ENCODE measurements at places on chromosomes 5 and 9. TPM values are rescaled to one million over a fixed set of nuclear protein-coding genes. Genes with fewer than 3 reads are reported as not detected.

GRCh38 chr5:37717613-37718431 is 122.0 kb downstream of the GDNF start:
- DNase-seq = no peak

DNA sequence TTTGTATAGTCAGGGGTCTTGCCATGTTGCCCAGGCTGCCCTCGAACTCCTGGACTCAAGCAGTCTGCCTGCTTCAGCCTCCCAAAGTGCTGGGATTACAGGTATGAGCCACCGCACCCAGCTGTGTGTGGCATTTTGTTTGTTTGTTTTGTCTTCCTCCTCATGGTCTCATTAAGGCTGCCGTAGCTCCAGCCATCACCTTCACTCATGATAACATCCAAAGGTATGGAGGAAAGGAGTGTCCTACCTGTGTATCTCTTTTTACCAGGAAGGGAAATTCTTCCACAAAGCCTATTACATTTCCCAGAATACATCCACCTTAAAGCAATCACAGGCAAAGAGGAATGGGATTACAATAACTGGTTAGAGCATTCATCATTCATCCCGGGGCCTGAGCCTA is 27.2 kb downstream of the LSM11 start:
- DNase-seq = no peak

The SAXO1 gene
- 1.9 TPM for total RNA-seq

The TMC1 gene
- 0.34 TPM for total RNA-seq

The NDUFS6 gene
- 61.5 TPM for total RNA-seq

The TUSC1 gene
- 6.1 TPM for total RNA-seq

DNA sequence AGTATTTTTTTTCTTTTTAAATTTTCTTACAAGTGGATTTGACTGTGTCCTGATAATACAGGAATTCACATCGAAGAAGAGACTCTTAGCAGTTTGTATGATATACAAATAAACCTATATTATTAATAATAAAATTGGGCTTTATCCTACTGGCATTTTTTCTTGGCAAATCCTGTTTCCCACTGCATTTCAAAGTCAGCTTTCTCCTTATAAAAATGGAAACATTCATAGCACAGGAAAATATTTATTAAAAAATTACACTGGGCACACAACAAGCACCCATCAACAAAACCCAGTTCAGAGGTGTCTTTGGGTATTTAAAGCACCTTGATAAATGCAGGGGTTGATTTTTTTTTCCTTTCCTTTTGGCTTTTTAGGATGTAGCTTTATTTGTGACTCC is 200.9 kb downstream of the MEF2C start:
- no peak for DNase-seq

The TRIM32 gene
- total RNA-seq = 15.5 TPM

The C5 gene
- total RNA-seq = 0.39 TPM

DNA sequence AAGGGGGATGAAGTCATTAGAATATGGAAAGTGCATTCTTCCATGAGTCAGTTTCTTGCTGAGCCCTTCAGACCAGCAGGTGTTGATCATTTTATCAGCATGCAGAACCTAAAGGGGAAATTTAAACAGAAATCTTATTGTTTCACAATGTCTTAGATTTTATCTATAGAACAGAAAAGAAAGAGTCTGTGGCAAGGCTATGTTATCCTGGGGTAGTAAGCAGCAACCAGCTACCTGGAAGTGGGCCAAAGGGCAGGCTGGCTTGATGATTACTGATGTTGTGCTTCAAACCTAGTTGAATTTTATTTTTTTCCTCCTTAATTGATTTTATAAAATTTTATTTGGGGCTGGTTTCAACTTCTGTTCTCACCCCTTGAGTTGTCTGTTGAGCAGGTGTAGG is 101.5 kb downstream of the LRRC70 start:
- no peak for DNase-seq

GRCh38 chr5:59039296-59040023 is 456.6 kb downstream of the RAB3C start:
- DNase-seq = peak; percentile 92

The SPINK6 gene
- not detected for total RNA-seq

The GAPVD1 gene
- 48.3 TPM for total RNA-seq

The CTSV gene
- total RNA-seq = not detected

The SLC6A18 gene
- not detected for total RNA-seq

DNA sequence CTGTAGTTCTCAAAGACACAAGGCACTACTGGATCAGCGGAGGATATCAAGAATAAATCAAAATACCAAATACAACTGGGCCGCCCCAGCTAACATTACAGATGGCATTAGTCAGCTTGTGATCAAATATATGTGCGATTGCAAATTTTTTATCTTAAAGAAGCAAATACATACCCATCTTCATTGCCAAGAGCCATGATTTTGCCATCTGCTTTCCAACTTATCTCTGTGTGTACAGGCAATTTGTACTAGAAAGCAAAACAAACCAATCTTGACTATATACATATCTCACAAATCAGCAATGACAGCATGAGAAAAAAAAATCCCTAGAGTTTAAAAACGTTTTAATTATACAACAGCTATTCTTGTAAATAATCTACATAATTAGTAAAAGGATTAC is 20.3 kb downstream of the GEMIN5 start:
- DNase-seq = no peak

DNA sequence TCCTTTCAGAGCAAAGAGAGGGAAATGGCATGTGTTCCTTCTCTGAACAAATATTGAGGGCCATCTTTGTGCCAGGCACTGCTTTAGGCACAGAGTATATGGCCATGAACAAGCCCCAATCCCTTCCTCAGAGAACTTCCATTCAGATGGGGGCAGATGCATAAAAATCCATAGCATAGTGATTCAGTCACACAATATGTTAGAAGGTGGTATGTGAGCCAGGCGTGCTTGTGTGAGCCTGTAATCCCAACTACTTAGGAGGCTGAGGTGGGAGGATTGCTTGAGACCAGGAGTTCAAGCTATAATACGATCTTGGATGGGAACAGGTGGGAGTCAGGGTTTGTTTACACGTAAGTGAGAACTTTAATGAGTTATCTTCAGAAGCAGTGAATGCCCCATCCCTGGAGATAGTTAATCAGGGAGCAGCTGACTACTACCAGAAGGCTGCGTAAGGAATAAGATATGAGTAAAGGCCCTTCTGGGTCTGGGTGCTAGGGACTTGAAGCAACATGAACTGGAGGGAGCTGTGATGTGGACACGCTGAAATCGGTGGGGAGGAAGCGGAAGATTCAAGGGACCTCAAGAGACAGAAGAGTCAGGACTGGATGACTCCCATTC is 27.1 kb downstream of the NANS start:
- DNase-seq = no peak

The ATP10B gene
- total RNA-seq = not detected

DNA sequence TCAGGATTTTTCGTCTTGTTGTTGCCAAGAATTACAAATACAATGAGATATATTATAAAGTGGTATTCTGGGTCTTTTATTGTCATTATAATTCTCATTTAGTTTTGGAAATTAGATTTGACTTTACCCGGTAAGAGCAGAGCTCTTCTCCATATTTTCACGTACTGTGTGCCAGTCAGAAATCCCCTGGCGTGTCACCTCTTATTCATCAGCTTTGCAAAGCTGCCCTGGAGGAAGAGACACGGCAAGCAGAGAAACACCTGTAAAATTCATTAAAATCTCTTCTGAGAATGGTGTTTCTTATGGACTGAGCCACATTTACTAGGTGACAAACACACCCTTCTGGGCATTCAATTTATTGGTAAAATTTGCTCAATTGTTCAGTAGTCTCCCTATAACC is 440.4 kb downstream of the HINT1 start:
- no peak for DNase-seq

The IL5 gene
- total RNA-seq = not detected

GRCh38 chr5:140010798-140011197 is 32.3 kb downstream of the NRG2 start:
- no peak for DNase-seq

The FCHO2 gene
- 18.0 TPM for total RNA-seq

GRCh38 chr5:57955511-57955910 is 472.9 kb upstream of the ACTBL2 start:
- DNase-seq = no peak

- no peak for DNase-seq
Observed at GRCh38 chr5:135999406-136000139, 29.2 kb upstream of the TGFBI start.

The ENG gene
- 70.0 TPM for total RNA-seq

DNA sequence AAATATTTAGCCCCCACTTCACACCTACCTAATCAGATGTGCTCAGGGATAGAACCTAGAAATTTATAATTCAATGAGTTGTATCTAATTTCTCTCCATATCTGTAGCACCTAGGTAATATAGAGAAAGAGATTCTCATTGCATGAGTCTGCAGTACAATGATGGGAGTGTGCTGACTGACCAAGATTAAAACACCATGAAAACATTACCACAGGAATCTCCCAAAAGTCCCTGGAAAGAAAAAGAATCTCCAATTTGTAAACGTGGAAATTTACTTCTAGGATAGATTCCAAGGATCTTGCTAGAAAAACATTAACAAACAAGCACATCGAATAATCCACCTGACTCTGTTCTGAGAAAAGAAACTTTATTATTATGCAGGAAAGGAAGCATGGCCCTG is 45.0 kb upstream of the DMRTA1 start:
- DNase-seq = no peak

The LCN12 gene
- 0.38 TPM for total RNA-seq

The TMEM252 gene
- total RNA-seq = not detected

The ENTPD8 gene
- total RNA-seq = not detected

The HIGD2A gene
- total RNA-seq = 211 TPM

GRCh38 chr5:155460501-155460931 is 447.0 kb downstream of the KIF4B start:
- no peak for DNase-seq

DNA sequence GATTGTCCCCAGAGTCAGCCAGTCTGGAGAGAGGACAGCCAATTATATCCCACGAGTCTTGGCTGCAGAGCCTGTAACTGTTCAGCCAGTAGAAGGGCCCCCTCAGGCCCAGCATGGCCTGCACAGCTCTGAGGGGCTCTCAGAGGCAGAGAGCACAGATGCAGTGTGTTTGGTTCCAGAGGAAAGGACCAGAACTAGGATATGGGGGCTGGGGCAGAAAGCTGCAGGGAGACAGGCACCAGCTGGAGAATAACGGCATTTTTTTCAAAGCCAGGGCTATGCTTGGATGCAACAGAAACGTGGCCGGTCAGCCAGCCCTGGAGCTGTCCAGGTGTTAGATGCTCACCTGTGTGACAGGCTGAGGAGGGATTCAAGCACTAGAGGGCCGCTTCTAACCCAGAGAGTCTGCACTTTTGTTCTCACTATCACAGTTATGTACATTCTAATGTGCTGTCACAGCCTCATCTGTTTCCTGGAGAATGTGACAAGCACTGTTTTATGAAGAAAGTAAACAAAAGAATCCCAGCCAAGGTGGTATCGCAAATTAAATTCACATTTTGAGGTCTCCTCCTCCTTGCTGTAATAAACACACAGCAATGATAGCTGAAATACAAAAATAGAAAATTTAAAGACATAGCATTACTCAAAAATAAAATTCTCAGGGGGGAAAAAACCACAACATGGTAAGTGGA is 96.5 kb downstream of the GABBR2 start:
- DNase-seq = no peak

DNA sequence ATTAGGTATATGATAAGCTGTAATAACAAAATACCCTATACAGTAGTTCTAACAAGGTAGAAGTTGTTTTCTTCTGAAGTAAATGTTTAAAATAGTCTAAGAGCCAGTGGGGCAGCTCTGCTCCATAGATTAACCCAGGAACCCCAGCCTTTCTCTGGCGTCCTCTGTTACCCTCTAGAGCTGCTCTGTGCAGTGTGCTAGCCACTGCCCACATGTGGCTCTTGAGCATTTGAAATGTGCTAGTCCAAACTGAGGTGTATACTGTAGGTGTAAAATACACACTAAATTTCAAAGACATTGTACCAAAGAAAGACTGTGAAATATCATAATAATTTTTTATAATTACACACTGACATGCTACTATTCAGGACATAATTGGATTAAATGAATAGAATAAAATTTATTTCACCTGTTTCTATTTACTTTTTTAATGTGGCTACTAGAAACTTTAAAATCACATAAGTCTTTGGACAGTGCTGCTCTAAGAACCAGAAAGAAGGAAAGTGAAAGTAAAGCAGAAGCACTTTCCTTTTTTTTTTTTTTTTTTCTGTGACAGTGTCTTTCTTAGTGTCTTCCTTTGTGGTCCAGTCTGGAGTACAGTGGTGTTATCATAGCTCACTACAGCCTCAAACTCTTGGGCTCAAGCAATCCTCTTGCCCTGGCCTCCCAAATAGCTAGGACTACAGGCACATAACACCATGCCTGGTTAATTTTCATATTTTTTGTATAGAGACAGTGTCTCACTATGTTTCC is 39.3 kb downstream of the RAI14 start:
- no peak for DNase-seq

DNA sequence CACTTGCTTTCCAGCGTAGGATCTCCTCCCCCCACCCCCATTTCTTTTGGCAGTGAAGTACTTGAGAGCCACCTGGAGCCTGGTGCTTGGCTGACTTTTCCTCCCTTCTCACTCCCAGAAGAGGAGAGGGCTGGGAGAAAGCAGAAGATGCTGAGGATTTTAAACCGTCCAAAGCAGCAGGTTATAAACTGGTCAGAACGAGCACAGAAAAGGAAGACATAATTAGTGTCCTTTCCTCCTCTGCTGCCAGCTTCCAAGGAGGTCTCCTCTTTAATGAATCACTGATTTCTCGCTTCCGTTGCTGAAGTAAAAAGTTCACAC is 563 bp upstream of the FGF10 start:
- DNase-seq = no peak

DNA sequence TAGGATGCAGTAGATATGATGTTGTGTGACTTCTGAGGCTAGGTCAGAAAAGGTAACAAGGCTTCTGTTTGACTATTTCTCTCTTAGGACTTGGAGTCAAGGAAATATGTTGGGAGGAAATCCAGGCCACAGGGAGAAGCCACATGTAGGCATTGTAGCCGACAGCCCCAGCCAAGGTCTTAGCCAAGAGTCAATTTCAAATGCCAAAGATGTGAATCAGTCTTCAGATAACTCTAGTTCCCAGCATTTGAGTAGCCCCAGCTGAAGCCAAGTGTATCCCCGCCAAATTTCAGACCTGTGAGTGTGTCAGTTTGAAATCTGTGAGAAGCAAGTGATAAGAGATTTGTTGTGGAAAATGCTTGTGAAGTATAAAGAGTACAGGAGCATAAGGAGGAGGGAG is 38.1 kb upstream of the ISL1 start:
- DNase-seq = no peak

GRCh38 chr5:110275878-110276277 is 450.6 kb downstream of the TMEM232 start:
- no peak for DNase-seq

DNA sequence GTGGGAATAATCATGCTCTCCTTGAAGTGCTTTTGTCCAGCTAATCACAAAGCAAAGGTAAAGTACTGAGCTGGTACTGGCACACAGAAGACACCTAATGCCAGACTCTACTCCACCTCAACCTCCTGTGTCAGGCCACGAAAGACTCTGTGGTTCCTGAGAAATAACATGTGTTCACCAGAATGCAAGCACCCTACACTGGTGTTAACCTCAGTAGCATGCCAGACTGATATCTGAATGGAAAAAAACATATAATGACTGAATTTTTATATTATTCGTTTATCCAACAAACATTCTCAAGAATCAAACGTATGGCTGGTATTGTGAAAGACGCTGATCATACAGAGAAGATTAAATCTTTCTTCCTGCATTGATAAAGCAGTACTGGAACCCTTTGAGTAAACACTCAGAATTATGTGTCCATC is 97.1 kb upstream of the IFNE start:
- no peak for DNase-seq

Data from psoas muscle (tissue), 8 donors.